NCI-H2081 treated with DMSO at 0.1 percent for 48 hours (cell line): ENCODE measurements at places on chromosomes 12 and 14.

- DNase-seq: no peak
These were observed 4.8 kb upstream of the ING4 start for GRCh38 chr12:6667559-6668210.

DNA sequence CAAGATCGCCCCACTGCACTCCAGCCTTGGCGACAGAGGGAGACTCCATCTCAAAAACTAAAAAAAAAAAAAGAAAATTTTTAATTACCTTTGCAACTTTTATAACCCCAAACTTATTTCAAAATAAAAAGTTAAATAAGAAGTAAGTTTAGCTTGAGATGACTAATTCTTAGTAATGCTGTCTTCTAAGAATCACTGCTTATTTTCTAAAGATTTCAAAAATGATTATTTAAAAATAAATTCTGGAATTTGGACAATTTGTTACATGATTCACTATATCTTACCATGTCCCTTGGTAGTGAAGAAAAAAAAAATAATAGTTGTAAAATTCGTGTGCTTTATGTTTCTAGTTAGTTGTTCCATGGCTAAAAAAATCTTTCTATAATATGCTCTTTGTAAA lies 11.6 kb upstream of the HECTD1 start:
- no peak for DNase-seq

DNA sequence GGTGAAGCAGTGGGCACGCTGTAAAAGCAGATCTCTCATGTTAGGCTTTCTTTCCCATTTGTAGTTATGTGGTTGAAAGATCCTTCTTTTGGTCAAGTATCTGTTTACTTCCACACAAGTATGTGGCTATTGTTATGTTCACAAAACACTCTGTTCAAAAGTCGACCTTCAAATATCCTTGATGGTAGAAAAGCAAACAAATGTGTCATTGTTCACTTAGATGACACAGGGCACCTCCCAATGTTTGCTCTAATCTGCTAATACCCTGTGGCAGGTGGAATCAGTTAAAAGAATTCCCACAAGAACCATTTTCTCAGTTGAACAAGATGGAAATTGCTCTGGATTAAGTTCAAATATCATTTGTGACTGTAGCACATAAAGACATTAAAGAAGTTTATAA lies 43.6 kb upstream of the NAA30 start:
- no peak for DNase-seq

GRCh38 chr12:7966563-7966962 lies 30.6 kb upstream of the SLC2A3 start:
- DNase-seq: no peak

DNA sequence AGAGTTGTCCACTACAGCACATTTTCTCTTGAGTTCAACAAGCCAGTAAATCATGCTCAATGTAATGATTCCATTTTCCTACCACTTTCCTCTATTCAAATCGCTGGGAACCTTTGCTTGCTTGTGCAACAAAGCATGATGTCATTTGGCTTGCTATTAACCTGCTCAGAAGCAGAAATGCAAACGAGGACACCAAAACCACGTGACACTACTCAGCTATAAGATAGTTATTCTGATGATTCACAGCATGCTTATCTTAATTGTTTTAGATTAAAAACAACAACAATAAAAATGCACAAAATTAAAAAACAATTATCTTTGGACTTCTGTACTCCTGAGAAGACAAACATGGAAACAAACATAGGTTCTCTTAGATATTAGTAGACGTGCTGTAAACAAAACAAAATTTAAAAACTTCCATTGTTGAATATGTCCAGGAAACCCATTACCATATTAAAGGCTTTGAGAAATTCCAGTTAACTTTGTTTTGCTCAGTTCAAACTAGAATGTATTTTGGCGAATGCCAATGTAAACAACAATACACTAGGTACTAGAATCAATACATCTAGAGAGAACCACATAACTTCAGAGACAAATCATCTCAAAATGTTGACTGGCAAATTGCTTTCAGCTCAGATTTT lies 77.5 kb upstream of the KRAS start:
- DNase-seq: no peak
